ENCODE measurements at places on chromosomes 1 and 21.

DNA sequence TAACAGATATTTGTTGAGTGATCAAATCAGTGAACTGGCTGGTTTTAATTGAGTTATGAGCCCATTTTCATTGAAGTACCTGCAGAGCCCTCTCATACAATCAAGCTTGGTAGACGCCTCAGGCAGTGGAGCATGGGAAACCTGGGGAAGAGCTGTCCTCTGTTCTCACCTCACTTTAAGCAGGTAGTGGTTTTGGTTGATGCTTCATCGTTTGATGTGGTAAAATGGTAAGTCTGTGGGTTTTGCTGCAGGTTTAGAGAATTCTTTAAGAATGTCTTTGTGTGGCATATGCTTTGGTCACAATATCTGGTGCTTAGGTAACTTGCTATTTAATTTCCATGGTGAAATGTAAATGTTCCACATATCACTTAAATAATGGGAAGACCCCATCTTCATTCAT lies 10.0 kb downstream of the LAMC1 start:
- no peak for DNase-seq

GRCh38 chr21:42200906-42201614 lies 17.9 kb upstream of the ABCG1 start:
- no peak for DNase-seq

GRCh38 chr1:226002667-226003501 lies 3.7 kb upstream of the SDE2 start:
- peak; percentile 86 for DNase-seq

DNA sequence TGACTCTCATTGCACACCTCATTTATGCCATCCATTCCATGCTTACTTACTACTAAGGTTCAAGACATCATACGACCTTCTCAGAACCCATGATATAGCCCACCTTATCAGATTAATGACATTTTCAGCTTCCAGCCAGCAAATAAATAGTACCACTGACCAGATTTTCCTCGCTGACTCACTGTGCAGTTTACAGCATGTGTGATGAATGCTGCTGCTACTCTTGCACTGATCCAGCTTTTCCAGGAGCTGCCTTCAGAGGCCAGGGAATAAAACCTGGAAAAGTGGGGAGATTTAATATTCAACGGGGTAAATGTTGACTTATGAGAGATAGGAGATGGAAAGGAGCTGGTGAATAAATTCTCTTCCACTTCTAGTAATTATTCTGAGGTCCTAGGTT lies 247.1 kb downstream of the COL11A1 start:
- DNase-seq, result no peak

DNA sequence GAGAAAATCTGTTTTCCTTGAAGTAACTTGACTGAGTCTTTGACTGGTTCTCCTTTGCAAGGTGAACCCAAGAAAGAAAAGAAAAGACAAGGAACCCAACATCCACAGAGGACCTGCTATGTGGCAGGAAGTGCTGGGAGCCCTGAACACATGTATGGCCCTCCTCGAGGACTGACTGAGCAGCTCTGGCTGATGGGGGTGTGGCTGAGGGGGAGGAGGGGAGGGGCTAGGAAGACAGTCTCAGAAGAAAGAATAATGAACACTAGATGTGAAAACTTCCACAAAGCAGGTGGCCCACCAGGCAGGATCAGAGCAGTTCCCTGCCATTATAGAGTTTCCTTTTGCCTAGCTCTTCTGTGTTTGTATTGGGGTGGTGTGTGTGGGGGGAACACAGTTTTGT lies 26.1 kb downstream of the NENF start:
- no peak for DNase-seq

DNA sequence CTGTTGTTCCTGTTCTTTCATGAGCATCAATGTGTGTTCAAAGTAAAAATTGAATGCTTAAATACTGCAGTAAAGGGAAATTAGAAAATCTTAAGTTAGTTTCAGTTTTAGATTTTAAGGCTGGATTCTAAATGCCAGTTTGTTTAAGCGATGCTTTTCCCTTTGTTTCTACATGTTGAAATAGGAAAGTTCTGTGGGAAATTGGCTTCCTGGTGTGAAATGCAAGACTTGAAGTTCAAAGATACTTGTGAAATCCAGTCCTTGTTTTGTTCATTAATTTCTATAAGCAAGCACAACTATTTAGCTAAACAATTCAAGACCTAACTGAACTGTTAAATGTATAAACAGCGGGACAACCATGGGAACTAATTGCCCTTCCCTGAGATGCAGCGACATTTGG lies 149.1 kb downstream of the LYPLAL1 start:
- no peak for DNase-seq

Measured in WTC11 (cell line).